ENCODE measurements at places on chromosomes 4 and X.

GRCh38 chr4:158801066-158801465 lies 32.2 kb downstream of the FNIP2 start:
- DNase-seq, result no peak

GRCh38 chr4:78167510-78167909 lies 110.4 kb downstream of the FRAS1 start:
- DNase-seq, result no peak

DNA sequence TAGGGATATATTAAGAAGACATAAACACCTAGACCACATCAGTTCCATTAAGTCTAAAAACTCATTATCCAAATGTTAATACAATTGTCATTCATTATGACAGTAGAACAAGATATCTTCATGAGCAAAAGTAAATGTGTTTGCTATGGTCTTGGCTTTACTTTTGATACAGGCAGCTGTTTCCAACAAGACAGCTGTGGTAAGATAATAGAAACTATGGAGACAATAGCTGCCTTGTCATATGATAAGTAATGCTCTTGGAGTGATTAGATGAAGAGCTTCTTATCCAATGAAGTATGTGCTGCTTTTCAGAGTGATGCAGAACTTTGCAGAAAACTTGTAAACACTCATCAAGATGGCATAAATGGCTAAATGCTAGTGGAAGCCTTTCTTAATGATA lies 1066.0 kb downstream of the FSTL5 start:
- DNase-seq, result no peak

DNA sequence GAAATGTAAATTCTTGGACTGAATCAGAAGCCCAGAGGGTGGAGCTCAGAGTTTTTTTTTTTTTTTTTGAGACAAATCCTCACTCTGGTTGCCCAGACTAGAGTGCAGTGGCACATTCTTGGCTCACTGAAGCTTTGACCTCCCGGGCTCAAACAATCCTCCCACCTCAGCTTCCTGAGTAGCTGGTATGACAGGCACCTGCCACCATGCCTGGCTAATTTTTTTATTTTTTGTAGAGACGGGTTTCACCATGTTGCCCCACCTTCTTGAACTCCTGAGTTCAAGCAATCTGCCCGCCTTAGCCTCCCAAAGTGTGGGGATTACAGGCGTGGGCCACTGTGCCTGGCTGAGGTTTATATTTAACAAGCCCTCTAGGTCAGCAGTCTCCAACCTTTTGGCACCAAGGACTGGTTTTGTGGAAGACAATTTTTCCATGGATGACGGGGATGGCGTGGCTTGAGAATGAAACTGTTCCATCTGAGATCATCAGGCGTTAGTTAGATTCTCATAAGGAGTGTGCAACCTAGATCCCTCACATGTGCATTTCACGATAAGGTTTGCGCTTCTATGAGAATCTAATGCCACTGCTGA lies 76.7 kb downstream of the FHIP1A start:
- no peak for DNase-seq

DNA sequence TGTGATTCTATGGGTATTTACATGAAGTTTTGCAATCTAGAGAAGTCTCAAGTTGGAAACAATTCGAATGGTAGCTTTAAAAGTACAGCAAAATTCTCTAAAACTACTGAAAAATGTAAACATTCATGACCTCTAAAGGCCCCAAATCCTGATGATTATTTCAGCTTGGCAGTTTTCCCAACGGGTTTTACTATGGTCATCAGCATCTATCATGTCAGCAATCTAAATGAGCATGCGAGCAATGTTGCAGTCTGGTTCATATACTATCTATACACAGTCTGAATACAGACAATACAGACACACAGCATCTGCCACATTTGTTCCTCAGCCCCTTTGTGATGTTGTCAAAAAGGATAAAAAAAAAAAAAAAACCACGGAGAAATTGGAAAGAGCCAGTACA lies 790.3 kb upstream of the HTR2C start:
- no peak for DNase-seq

GRCh38 chr4:126071346-126072333 lies 756.9 kb downstream of the FAT4 start:
- no peak for DNase-seq

- no peak for DNase-seq
Measured at GRCh38 chr4:8592366-8593263, at the start of gene CPZ. CPZ (plus strand) TSS chr4:8592765; CDS start chr4:8592834, 69 bp downstream.

DNA sequence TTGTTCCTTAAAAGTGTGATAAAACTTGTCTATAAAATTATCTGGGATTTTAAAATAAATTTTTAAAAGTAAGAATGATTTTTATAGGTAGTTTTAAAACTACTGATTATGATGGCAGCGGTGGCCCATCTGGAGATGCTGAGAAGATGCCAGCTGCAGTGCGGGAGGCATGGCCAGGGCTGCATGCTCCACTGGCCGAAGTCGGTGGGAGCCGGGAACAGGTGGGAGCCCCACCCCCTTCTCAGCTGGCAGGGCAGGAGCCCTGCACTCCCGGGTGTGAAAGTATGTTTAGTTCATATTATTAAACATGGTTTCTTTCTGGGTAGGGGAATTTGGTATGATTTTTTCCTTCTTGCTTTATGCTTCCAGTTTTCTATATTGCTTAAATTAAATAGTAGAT lies 63.8 kb downstream of the CORIN start:
- no peak for DNase-seq

GRCh38 chr4:118282692-118283091 lies 70.1 kb downstream of the PRSS12 start:
- DNase-seq, result no peak

DNA sequence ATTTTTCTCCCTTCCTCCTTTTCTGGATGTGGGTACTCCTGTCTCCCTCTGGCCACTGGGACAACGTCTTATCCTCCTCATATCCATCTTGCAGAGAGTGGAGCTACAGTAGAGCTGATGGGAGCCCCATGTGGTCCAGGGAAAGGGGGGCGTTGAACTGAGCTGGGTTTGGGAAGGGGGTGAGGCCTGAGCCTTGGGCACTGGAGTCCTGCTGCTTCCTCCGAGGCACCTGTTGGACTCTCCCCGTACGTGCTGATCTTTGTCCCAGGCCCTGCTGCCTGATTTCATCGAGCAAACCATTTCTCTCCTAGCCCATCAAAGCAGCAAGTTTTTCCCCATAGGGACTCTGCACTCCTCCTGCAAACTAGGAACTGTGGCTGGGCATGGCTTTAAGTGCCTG lies 94.3 kb downstream of the STOX2 start:
- no peak for DNase-seq

- peak; percentile 26 for DNase-seq
Measured at GRCh38 chrX:129957241-129958082, 25.0 kb upstream of the BCORL1 start.

DNA sequence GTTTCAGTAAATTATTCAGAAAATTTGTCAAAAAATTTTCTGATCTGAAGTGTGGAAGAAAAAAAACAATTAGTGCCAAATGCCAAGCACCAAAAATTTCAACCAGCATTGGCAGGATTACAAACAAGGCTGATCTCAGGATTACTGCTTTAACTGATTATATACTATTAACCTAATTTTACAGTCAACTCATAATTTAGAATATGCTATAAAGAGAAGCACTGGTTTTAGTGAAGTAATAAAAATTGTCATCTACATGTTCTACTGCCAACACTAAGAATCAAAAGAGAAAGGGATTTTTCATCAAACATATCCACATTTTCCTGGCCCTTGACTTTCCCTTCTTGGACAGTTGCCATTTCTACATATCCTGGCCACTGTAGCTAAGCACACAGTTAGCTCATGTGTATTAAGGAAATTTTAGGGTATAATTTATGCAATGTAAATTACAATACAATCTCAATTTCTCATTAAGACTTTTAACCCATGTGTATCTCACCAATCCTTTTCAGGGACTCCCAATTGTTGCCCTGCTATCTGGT lies 33.8 kb downstream of the THOC2 start:
- no peak for DNase-seq

DNA sequence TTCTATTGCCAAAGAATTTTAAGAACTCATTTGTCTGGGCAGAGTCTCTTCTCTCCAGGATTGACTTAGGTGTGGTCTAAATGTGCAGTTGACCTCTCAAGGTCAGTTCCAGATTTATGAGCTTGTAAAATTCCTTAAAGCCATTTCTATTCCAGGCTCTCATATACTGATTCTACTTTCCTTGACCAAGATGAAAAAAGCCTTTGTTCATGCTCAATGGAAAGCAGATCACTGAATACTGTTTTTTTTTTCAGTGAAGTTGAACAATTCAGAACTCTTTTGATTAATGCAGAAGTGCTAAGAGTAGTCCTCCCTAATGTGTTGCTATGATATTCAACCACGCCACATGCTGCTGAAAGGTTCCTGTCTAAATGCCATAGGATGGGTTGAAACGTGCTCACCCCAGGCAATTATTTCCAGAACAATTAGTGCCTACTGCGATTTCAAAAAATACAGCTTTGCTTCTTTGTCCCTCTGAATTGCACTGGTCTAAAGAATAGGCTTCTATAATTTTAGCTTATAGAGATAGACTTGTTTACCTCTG lies 312.4 kb upstream of the PABPC5 start:
- no peak for DNase-seq

DNA sequence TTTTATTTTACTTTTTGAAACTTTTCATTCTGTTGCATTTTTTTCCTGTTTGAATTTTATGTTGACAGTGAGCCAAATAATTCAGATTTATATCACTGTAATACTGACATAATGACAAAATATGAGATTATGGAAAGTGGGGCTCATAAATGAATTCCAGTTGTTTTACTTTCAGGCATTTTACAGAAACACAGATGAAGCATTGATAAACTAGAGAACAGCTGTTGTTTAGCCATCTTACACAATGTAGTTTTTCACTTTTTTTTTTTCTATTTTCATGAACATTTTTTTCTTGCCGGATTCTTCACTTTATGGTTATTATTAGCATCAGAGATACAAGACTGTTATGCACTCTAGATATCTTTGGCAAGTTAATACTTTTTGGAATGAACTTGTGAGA lies 91.7 kb upstream of the PAQR3 start:
- DNase-seq, result no peak

DNA sequence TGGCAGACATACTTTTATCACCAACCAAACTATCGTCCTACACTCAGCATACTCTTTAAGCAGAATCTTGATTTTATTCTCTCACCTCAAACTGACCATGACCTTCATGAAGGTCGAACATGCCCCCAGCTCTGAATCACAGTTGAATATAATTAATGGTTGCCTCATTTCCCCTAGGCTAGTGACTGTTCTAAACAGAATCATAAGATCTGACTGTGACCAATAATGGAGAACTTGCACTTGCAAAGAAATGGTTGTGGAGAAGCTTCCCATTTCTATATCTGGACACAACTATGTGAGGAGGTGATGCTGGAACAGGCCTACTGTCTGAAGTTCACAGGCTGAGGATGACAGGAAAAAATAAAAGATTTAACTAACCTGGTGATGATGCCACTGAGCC lies 85.1 kb downstream of the PDGFC start:
- DNase-seq, result no peak

- no peak for DNase-seq
Measured at GRCh38 chrX:47208108-47208507, 10.4 kb upstream of the CDK16 start.

DNA sequence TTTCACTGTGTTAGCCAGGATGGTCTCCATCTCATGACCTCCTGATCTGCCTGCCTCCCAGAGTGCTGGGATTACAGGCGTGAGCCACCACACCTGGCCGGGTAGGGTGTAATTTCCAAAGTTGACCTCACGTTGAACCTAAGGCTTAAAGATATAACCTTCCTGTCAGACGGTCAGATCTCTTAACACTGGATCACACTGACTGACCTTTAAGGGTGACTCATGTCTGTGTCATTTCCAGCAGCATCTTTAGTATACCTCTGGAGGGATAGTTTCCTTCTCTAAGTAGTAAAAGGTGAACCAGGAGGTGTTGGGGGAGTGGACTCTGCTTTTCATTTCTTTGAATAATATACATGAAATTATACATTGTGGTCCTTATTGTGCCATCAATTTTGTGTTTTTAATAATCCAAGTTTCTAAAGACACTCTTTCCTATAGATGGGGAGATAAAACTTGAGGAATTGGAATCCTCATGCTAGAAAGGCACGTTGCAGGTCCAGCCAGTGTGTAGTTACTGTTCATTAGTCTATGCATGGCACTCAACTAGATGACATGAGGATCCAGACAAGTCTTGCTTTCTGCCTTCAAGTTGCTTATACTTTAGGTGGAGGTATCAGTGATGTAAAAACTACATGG lies 45.7 kb downstream of the ARHGAP10 start:
- DNase-seq, result no peak

GRCh38 chrX:149518236-149518635 lies 13.1 kb upstream of the IDS start:
- DNase-seq, result no peak

- no peak for DNase-seq
Measured at GRCh38 chrX:125646195-125646594, 326.5 kb downstream of the TEX13C start.

- no peak for DNase-seq
Measured at GRCh38 chr4:184459413-184459812, 14.9 kb downstream of the IRF2 start.

- no peak for DNase-seq
Measured at GRCh38 chr4:143351774-143352451, 15.2 kb downstream of the GAB1 start.

- no peak for DNase-seq
Measured at GRCh38 chrX:18210470-18210869, 10.2 kb downstream of the BEND2 start.

GRCh38 chr4:76981644-76982043 lies 32.1 kb downstream of the SEPTIN11 start:
- no peak for DNase-seq

DNA sequence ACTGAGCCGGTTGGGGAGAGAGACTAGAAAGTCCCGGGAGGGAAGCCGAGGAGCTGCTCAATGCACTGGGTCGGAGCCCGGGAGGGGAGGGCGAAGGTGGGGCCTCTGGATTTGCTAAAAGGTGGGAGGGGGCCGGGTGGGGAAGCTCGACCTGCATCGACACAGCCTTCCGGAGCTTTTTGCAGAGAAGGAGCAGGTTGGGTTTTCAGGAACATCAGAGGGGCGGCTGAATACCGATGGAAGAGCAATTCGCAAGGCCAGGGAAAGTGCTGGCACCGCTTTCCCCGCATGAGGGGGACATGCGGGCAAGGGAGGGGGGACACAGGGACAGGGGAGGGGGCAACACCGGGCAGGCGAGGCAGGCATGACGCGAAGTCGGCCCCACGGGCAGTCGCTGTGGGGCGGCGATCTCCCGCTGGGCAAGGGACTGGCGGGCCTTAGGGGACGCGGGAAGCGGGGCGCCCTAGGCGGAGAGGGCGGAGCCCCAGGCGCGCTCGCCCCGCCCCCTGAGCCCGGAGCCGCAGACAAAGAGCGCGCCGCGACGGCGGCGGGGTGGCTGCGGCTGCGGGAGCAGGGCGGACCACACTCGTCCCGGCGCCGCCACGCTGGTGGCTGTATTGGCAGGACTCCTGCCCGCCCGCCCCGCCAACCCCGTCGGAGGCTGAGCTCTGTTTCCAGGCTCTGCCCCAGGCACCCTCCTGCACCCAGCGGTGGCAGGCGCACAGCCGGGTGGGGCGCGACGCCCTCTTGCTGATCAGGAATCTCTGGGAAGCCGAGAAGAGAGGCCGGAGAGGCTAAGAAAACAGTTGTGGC lies 11.6 kb downstream of the PDZD4 start:
- DNase-seq, result peak; percentile 57

All from effector memory CD8-positive, alpha-beta T cell (primary cell).